Activated CD8-positive, alpha-beta memory T cell treated with anti-CD3 and anti-CD28 coated beads for 4 hours (primary cell): ENCODE measurements at places on chromosomes 11 and 22.
A peak's percentile ranks its signal among the peaks of the same experiment; 100 is the strongest.

DNA sequence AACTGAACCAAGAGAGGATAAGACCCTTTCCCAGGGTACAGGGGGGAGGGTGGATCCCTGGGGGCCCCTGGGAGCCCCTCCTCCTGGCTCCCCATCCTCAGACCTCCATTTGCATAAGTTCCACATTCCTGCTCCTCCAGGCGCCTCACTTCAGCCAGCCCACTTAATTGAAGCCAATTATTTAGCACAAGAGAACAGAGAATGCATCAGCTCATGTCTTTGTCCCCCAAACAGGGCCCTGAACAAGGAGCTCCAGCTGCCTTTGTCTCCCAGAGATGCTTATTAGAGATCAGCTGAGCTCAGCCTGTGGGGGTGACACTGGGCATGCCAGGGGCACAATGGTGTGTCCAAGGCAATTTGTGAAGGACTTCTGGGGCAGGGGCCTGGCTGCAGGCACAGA, 89.9 kb upstream of the PRDM11 start:
- no peak for DNase-seq

- peak; percentile 56 for DNase-seq
These were observed 5.7 kb downstream of the PIK3IP1 start for GRCh38 chr22:31286360-31287255.

DNA sequence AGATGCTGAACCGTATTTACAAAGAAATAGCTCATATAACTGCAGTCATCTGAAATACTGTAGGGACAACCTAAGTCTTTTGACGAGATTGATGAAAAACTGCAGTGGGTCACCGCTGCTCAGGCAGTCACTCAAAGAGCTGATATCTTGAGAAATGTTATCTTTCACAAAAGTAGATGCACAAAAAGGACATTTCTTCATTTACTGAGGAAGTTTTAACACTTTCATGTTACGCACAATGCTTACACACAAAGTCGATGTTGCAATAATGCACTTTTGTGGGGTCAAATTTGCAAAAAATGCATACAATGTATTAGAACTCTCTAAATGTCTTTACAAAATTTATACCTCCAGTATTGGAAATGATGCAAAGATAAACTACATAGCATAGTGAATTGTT, 16.2 kb upstream of the OR10V1 start:
- no peak for DNase-seq

DNA sequence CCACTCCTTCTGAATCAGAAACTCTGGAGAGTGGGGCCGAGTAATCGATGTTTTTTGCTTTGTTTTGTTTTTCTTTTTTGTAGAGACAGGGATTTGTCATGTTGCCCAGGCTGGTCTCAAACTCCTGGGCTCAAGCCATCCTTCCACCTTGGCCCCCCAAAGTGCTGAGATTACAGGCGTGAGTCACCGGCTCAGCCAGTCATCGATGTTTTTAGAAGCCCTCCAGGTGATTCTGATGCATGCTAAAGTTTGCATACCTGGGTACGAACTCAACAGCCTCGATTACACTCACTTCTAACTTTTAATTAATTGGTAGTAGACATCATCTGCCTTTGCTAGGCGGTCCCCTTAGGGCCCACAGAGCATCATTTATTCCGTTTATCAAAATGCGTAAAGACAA, 50.3 kb downstream of the C11orf71 start:
- no peak for DNase-seq

GRCh38 chr22:47395481-47395880, 633.0 kb downstream of the TBC1D22A start:
- DNase-seq = no peak

GRCh38 chr11:87437844-87438223, 400.1 kb downstream of the TMEM135 start:
- no peak for DNase-seq

DNA sequence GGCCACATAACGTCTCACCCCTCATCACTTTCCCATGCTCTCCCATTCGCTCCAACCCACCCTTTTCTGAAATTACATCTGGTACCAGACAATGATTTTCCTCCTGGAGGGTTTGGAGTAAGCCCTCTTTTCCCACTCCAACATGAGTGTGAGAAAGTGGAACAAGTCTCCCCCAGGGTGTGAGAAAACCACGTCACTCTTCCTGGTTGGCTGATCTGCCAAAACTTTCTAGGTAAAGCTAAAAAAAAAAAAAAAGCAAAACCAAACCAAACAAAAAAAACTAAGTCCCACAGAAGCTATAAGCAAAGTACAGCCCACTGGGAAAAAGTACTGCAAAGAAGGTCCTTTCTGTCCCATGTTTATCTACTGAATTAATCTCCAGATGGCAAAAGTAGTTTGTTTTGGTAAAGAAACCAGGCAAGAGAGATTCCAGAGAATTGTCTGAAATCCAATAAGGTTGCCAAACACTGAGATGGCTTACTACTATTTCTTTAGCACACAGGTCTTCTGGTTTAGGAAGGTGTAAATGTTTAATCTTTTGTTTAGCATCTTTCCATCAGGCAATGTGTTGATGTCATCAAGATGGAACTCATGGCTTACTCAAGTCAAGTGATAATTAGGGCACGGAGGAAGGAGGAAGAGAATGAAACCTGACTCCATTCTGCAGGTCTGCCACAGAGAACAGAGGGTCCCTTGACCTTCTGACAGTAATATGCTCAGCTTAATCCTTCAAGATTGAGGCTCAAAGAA, 395.6 kb downstream of the LARGE1 start:
- DNase-seq = no peak

DNA sequence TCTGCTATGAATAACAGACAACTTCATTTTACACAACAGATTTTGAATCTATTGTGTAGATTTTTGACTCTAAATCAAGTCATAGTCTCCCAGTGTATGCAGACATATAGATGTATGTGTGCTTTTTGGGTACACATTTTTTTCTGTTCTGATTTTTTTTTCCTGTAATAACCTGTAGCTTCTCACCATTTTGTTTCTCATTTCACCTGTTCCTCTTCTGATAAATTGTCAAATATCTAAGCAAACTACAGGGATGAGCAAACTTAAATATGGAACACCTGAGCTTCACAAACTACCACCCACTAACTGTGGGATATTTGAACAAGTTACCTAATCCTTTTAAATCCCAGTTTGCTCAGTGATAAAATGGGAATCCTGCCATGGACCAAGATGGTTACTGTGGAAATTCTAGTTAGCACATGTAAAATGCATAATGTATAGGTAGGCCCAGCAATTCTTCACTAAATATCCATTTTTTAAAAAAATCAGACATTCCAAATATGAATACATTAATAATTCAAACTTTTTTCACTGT, 15.7 kb downstream of the LGR4 start:
- DNase-seq = no peak

- no peak for DNase-seq
These were observed 21.9 kb downstream of the SERPINH1 start for GRCh38 chr11:75583718-75584658.

DNA sequence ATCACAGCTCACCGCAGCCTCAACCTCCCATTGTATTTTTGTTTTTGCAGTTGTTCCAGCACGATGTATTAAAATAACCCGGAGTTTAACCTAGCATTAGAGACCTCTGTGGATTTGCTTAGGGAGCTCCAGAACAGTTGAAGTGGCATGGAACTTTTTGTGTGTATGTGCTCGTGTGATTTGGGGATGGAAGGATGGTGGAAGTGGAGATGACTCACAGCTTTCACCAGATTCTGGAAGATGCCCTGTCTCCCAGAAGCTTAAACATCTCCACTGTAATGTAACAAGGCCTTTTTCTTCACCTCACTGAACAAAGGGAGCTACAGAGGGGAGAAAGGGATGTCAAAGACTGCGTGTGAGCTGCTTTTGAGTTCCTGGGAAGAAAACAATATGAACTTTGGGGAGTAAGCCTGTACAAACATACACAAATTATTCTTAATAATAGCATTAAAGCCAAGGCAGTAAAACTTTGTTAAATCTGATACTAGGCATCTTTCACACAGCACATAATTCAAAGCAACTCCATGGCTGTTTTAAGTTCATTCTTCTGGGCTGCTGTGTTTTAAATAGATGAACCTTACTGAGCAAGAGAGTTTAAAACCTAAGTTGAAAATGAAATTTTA, 226.4 kb downstream of the ADAMTS15 start:
- no peak for DNase-seq

GRCh38 chr11:70244698-70245097, 25.8 kb upstream of the PPFIA1 start:
- no peak for DNase-seq

GRCh38 chr22:46580940-46581537, 39.1 kb upstream of the GRAMD4 start:
- no peak for DNase-seq

GRCh38 chr11:82733444-82734119, at the start of gene FAM181B:
Gene FAM181B (minus strand): TSS chr11:82733864. CDS start chr11:82733729, 135 bp downstream.
- DNase-seq = no peak

DNA sequence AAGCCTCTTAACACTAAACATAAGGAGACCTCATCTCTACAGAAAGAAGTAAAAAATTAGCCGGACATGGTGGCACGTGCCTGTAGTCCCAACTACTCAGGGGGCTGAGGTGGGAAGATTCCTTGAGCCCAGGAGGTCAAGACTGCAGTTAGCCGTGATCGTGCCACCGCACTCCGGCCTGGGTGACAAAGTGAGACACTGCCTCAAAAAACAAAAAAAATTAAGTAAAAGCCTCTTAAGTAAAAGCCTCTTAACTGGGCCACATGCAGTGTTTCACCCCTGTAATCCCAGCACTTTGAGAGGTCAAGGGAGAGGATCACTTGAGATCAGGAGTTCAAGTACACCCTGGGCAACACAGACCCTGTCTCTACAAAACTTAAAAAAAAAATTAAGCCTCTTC, 25.7 kb downstream of the CELF1 start:
- no peak for DNase-seq

- DNase-seq = no peak
These were observed 18.0 kb downstream of the LSP1 start for GRCh38 chr11:1870721-1871466.

DNA sequence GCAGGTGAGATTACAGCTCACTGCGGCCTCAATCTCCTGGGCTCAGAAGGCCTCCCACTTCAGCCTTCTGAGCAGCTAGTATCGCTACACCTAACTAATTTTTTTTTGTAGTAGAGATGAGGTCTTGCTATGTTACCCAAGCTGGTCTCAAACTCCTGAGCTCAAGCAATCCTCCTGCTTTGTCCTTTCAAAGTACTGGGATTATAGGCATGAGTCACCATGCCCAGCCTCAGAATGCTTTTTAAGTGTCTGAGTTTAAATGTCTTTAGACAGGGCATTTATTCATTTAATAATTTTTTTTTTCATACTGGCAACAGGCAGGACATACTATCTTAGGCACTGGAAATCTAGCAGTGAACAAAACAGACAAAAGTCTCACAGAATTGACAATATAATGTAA, 27.7 kb downstream of the LRP4 start:
- DNase-seq = no peak

DNA sequence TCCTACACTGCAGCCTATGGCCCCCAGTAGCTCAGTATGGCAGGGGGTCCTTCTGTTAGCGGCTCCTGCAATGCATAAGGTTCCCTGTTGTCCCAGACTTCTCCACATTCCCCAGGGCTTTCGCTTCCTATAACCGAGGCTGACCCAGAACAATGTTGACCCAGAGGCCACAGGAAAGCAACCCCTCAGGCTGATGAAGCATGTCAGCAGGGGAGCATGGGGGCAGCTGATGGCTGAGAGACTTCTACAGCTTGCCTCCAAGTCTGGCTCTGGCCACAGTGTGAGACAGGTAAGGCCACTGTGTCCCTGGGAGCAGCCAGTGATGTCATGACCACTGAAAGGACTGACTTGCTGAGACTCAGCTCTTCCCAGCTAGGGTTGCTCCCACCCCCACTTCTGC, 12.5 kb upstream of the PPFIBP2 start:
- DNase-seq = no peak

GRCh38 chr22:27460591-27461347, 340.8 kb downstream of the MN1 start:
- no peak for DNase-seq

DNA sequence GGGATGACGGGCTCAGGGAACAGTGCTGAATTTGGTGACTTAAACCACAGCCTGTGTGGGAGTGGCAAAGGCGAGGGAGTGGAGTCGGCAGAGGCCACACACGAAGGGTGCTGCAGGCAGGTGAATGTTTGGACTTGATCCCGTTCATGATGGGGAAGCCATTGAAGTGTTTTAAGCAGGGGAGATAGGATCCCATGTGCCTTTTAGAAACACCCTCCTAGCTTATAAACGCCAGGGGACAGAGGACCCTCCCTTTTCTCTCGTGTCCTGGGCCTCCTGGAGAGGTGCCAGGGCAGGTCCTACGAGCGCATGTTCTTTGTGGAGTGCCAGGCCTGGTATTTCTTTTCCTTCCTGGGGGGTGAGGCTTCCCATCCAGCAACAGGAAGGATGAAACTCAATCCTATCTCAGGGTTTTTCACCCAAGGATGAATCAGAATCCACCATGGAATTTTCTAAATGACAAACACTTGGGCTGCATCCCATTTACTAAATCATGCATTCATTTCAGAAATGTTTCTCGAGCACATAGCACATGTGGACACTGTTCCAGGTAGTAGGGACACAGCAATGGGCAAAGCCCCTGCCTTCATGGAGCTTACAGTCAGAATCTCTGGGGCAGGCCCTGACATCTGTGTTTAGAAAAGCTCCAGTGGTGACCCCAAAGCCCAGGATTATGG, 59.6 kb downstream of the CHRDL2 start:
- DNase-seq = no peak

GRCh38 chr11:122229481-122230384, 113.7 kb upstream of the BLID start:
- no peak for DNase-seq

DNA sequence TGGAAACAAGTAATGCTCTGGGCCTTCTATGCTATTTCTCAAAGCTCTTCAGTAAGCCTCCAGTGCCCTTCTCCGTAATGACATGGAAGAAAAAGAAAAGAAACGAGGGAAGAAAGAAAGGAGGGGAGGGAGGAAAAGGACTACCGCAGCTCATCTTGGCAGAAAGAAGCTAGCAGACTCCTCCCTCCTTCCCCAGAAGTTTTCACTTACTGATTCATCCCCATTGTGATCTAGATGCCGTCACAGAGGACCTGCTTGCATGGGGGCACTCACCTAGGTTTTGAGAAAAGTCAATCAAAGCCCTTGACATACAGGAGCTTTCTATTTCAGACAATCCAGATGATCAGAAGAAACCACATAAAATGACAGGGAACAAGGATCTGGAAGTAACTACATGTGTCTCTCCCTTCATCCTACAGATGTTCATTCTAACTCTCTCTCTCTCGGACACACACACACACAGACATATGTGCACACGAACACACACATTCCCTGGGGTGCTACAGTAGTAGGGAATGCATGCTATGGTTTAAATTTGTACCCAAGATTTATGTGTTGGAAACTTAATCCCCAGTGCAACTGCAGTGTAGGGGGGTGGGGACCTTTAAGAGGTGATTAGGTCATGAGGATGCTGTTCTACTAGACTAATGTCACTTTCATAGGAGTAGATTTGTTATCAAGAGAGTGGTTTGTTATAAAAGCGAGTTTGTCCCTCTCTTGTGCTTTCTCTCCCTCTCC, 37.6 kb upstream of the RCN1 start:
- no peak for DNase-seq

- DNase-seq = no peak
These were observed 17.1 kb upstream of the EIF3M start for GRCh38 chr11:32566517-32566916.

- no peak for DNase-seq
These were observed 40.3 kb upstream of the NFRKB start for GRCh38 chr11:129935723-129936122.

- no peak for DNase-seq
These were observed 104.3 kb upstream of the SYT13 start for GRCh38 chr11:45390407-45390806.
